ENCODE measurements at places on chromosomes 1 and 21.
A peak's percentile ranks its signal among the peaks of the same experiment; 100 is the strongest.

- no peak for DNase-seq
These were observed 9.9 kb downstream of the SYNJ1 start for GRCh38 chr21:32717851-32718316.

- DNase-seq: peak; percentile 7
These were observed 9.6 kb upstream of the ACTL8 start for GRCh38 chr1:17745479-17745955.

GRCh38 chr1:19153169-19153568 is 56.9 kb downstream of the UBR4 start:
- no peak for DNase-seq

- no peak for DNase-seq
These were observed 58.6 kb downstream of the ADARB1 start for GRCh38 chr21:45132841-45133573.

DNA sequence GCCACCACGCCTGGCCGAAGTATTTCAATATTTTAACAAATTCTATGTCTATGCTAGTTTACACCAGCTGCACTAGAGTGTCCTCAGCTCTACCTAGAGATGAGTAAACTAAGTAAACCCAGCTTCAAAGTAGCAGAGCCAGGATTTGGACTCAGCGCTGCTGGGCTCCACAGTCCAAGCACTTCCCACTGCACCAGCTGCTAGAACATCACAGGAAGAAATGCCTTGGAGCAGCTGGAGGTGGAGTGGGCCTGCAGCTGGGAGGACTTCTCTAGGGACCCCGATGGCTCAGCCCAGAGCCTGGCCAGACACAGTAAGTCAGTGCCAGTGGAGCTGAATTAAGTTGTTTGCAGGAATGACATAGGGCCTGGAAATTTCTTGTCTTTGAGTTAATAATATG is 10.2 kb upstream of the SMIM12 start:
- no peak for DNase-seq

DNA sequence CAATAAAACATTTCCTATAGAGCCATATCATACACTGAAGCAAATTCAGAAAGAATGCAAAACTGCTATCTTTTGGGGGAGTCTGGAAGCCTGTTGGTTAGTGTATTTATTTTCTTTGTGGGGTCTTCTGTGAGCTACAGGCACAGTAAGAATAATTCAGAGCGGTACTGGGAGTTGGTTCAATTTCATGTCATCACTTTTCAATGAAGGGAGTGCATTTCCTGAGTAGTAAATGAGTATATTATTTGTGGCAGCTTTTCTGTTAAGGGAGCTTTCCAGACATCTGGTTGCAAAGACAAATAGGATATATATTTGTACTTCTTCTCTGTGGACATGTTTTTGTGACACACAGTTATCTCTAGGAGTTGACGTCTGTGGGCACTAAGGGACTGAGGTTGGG is 130.6 kb downstream of the HUNK start:
- DNase-seq: no peak

- DNase-seq: no peak
These were observed 19.6 kb downstream of the CA6 start for GRCh38 chr1:8965121-8965820.

DNA sequence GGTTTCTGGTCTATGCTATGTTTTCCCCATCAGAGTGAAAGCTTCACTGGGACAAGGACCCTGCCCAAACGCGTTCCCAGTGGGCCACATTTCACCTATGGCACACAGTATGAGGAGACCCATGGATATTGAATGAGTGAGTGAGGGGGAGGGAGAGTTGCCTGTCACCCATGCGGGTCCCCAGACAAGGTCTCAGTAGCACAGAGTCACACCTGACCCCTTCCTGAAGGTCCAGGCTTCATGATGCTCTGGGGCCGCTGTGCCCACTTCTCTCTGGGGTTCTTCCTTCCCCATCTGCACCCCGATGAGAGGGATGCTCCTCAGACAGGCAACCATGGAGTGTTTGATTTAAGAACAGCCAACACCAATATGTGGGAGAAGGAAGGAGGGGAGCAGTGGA is 72.3 kb upstream of the CSF3R start:
- DNase-seq: no peak
